ENCODE measurements at places on chromosomes 5 and 9. TPM values are rescaled to one million over a fixed set of nuclear protein-coding genes. Genes with fewer than 3 reads are reported as not detected.

- DNase-seq: no peak
These were observed 174.9 kb downstream of the ROR2 start for GRCh38 chr9:91775011-91775707.

LPCAT1 gene
- total RNA-seq: 35.7 TPM

DNA sequence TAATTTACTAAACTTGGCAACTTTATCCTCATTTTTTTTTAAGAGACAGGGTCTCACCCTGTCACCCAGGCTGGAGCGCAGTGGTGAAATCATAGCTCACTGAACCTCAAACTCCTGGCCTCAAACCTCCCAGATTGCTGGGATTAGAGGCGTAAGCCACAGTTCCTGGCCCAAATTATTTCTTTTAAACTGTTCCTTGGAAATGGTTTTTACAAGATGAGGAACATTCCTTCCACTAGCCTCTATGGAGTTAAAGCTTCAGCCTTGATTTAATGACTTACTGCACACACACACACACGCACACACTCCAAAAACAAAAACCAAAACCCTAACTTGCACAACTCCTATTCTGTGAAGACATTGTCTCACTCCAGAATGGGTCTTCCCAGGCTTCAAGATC lies 77.2 kb upstream of the TARS1 start:
- DNase-seq: no peak

PLAC8L1 gene
- 2.7 TPM for total RNA-seq

DNA sequence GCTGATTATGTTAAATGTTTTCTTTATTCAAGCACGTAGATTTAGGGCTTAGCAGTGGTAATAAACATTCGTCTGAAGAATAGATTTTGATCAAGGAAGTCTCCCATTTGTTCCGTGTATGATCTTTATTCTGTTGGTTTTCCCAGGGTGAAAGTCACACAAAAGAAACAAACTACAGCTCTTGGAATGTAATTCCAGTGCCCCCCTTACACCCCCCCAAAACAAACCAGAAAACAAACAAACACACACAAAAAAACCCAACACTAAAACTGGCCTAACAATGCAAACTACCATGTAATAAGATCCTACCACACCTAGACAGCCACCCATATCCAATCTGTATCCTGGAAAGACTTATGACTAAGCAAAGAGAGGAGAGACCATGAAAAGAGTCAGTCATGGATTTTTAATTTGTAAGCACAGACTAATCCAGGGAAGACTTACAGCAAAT lies 196.2 kb upstream of the ELL2 start:
- no peak for DNase-seq

DNA sequence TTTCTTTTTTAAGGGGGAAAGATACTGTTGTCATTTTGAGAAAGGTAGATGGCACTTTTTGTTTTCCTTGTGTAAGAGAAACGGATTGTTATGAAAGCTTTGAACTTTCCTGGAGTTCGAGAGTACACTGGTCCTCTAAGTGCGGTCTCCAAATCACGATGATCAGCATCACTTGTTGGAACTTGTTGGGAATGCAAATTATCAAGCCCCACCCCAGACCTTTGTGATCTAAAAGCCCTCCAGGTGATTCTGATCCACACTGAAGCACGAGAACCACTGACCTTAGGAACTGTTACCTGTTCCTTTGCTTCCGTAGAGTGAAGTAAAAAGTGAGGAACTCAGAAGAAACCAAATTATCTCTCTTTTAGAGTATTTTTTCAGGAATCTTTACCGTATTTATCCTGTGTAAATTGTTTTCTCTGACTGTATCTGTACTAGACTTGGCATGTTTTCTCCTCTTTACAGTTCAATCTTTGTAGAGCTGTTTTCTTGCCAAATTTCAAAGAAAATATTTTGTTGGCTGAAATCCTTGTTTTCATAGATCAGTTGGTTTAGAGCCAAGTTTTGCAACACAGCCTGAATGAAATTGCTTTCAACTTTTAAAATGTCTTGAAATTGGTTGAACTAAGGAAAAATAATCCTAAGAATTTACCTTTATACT lies 4.0 kb downstream of the MAT2B start:
- peak; percentile 42 for DNase-seq

- no peak for DNase-seq
These were observed 937.2 kb upstream of the TYRP1 start for GRCh38 chr9:11755951-11756350.

DNA sequence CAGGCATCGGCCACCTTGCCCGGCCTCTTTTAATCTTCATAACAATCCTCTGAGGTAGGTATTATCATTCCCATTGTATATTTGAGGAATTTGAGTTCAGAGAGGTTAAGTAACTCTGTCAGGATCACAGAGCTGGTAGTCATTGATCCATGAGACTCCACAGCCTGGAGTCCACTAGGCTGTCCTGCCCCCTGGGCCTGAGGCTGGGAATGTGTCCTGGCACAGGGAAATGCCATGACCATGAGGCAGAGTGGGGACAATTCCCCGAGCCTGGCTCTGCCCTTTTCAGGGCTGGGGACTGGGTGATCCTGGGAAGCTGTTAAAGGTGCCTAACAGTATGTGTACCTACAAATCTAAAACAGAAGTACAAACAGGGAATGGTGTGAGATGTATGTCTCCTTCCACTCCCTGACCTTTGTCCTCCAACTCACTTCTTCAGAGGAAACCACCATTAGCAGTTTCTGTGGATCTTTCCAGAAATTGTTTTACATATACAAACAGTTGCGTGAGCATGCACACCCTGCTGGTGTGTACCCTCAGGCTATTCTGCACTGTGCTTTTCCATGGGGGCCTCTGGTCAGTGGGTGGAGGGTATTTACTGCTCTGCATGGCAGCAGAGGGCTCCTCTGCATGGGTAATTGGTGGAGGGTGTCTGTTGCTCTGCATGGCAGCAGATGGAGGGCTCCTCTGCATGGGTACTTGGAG lies 53.8 kb downstream of the NDST1 start:
- DNase-seq: no peak

CARTPT gene
- total RNA-seq: not detected

DNA sequence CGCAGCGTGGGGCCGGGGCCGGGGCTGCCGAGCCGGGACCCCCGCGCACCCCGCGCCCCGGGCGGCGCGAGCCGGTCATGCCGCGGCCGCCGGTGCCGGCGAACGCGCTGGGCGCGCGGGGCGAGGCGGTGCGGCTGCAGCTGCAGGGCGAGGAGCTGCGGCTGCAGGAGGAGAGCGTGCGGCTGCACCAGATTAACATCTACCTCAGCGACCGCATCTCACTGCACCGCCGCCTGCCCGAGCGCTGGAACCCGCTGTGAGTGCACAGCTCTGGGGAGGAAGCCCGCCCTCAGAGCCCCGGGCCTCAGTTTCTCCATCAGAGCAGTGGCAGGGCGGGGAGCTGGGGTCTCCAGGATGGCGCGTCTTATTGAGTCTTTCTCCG lies 335 bp downstream of the GALNT12 start:
- DNase-seq: no peak

- no peak for DNase-seq
These were observed 141.3 kb upstream of the EPB41L4A start for GRCh38 chr5:112560371-112560770.

MYMK gene
- not detected for total RNA-seq

DNA sequence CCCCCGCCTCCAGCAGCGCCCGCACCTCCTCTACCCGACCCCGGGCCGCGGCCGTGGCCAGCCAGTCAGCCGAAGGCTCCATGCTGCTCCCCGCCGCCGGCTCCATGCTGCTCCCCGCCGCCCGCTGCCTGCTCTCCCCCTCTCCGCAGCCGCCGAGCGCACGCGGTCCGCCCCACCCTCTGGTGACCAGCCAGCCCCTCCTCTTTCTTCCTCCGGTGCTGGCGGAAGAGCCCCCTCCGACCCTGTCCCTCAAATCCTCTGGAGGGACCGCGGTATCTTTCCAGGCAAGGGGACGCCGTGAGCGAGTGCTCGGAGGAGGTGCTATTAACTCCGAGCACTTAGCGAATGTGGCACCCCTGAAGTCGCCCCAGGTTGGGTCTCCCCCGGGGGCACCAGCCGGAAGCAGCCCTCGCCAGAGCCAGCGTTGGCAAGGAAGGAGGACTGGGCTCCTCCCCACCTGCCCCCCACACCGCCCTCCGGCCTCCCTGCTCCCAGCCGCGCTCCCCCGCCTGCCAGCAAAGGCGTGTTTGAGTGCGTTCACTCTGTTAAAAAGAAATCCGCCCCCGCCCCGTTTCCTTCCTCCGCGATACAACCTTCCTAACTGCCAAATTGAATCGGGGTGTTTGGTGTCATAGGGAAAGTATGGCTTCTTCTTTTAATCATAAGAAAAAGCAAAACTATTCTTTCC lies 19.3 kb downstream of the CDKN2A start:
- peak; percentile 56 for DNase-seq

- DNase-seq: no peak
These were observed 3.6 kb downstream of the SYNPO start for GRCh38 chr5:150644058-150644457.
